Kasumi-1 (cell line): ENCODE measurements at places on chromosomes 7 and 10.

GRCh38 chr7:46071601-46072000 lies 150.5 kb upstream of the IGFBP3 start:
- DNase-seq = no peak

DNA sequence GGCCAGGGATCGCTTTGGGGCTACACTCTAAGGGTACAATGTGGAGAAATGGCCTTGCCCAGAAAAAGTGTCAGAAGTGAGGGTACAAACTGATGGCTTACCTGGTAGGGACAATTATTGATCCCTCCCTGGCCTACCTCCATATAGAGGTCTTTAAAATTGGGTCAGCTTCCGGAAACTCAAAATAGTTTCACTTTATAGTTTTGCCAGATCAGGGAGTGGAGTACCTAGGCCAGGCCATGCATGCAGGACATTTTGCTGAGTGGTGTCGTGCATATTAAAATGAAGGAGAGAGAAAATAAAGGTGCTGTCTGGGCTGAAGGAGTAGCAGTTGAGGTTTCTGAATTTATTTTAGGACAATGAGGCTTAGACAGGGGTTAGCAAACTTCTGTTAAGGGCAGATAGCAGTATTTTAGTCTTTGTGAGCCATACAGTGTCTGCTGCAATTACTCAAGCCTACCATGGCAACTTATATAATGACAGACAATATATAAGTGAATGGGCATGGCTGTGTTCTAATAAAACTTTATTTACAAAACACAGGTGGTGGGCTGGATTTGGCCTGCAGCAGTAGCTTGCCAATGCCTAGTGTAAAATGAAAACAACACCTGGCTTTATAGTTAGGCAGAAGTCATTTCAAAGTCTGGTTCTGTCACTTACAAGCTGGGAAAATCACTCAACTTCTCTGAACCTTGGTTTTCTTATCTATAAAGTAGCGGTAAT lies 176.9 kb upstream of the AOAH start:
- no peak for DNase-seq

DNA sequence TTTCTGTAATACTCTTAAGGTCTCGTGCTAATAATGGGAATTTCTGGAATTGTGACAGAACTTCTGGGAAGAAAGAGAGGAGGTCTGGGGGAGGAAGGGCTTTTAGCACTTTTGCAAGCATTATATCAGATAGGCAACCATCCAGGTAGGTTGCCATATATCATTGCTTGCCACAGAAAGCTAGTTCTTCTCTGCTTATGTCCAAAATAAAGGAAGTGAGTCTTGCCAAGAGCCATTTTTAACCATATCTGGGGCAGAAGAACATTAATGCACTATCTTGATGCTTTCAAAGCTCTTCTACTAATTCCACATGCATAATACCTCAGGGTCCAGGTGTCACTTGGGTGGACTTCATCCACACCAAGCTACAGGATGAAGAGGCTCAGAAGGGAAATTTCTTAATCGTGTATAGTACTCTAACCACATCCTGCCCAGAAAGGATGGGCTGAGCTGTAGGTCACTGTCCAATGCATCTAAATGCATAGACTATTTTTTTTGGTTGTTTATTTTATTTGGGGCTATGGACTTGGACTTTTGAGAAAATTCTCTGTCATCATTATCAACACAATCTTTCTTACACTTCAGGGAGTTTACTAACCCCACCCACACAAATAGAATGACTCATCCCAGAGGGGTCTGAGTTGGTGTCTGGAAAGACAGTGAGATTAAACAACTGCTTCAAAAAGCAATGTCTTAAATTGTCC lies 68.9 kb upstream of the ADO start:
- DNase-seq = no peak

- DNase-seq = no peak
Observed at GRCh38 chr10:8269976-8270375, 215.5 kb downstream of the GATA3 start.
